ENCODE measurements at places on chromosomes 3 and 15.
A peak's percentile ranks its signal among the peaks of the same experiment; 100 is the strongest.

DNA sequence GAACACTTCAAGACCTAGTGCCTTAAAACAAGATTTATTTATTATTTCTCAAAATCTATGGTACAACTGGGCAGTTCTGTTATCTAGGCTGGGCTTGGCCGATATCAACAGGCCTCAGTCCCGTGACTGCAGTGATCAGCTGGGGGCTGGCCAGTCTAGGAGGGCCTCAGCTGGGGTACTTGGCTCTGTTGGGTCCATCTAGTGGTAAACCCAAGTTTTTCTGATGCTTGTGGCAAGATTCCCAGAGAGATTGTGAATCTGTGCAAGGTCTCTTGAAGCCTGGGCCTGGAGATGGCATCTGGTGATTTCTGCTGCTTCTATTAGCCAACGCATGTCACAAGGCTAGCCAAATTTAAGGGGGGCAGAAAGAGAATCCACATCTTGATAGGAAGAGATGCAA is 482.4 kb upstream of the SGO1 start:
- DNase-seq = no peak

GRCh38 chr3:52293491-52294319 is 6.1 kb downstream of the GLYCTK start:
- DNase-seq = no peak

DNA sequence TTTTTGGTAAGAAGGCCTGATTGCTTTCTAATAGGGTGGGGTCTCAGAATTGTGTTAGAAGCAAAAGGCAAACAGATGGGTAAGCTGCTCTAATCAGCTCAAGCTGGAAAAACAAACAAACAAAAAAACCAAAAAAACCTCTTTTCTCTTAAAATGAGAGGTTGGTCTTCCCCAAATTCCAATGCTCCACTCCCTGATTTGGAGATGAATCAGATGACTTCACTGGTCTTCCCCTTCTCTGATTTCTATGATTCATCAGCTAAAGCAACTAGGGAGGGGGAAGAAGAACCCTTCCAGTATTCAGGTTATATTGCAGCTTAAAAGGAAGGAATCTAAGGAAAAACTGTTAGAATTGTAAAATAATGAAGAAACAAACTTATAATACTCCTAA is 9.6 kb upstream of the ANXA2 start:
- no peak for DNase-seq

- DNase-seq = no peak
Observed at GRCh38 chr3:21722301-21722700, 28.7 kb downstream of the ZNF385D start.

DNA sequence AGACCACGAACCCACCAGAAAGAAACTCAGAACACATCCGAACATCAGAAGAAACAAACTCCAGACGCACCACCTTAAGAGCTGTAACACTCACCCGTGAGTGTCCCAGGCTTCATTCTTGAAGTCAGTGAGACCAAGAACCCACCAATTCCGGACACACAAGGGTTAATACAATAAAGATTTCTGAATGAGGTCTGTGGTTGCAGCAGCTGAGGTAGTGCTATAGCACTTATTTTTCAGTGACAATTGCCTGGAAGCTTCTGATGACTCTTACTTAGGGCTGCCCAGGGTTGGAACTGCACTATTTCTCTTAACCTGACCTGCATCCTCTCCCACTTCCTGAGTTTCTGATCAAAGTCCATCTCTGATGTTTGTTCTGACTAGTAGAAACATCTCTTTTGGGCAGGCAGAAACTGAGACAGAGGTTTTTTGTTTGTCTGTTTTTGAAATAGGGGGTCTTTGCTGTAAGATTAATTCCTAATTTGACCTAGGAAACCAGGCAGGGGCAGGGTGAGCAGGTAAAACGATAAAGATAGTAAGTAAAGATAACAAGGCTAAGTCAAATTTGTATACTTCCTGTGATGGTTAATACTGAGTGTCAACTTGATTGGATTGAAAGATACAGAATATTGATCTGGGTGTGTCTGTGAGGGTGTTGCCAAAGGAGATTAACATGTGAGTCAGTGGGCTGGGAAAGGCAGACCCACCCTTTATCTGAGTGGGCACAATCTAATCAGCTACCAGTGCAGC is 169.1 kb downstream of the GAP43 start:
- no peak for DNase-seq

- DNase-seq = no peak
Observed at GRCh38 chr3:33883951-33884561, 85.6 kb downstream of the PDCD6IP start.

DNA sequence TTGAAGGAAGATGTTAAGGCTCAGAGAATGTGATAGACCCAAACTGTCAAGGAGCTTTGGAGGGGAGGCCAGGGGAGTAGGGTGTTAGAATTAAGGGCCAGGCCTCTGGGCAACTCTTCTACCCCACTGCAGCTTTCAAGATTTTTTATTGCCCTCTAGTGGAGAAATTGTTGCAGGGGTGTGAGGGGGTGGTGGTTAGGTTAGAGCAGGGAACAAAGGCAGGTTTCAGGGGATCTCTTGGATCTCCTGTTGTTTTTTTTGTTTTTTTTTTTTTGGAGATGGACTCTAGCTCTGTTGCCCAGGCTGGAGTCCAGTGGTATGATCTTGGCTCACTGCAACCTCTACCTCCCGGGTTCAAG is 1.4 kb upstream of the SEC13 start:
- no peak for DNase-seq

DNA sequence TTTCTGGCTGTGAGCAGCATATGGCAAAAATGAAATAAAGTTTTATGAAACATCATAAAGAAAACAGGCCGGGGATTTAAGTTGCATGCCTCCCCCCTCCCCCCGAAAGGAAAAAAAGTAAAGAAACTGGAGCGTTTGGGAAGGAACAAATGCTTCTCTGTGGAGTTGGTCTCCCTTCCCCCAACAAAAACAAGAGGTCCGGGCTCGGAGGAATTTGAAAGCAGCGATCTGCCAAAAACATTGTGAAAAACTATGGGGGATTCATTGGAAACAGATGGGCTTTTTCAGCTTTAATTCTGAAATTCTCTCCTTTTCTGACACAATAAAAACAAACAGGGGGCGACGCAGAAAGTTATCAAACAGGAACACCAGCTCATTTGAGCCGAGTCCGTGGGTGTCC is 17.0 kb downstream of the RGMA start:
- DNase-seq = no peak

DNA sequence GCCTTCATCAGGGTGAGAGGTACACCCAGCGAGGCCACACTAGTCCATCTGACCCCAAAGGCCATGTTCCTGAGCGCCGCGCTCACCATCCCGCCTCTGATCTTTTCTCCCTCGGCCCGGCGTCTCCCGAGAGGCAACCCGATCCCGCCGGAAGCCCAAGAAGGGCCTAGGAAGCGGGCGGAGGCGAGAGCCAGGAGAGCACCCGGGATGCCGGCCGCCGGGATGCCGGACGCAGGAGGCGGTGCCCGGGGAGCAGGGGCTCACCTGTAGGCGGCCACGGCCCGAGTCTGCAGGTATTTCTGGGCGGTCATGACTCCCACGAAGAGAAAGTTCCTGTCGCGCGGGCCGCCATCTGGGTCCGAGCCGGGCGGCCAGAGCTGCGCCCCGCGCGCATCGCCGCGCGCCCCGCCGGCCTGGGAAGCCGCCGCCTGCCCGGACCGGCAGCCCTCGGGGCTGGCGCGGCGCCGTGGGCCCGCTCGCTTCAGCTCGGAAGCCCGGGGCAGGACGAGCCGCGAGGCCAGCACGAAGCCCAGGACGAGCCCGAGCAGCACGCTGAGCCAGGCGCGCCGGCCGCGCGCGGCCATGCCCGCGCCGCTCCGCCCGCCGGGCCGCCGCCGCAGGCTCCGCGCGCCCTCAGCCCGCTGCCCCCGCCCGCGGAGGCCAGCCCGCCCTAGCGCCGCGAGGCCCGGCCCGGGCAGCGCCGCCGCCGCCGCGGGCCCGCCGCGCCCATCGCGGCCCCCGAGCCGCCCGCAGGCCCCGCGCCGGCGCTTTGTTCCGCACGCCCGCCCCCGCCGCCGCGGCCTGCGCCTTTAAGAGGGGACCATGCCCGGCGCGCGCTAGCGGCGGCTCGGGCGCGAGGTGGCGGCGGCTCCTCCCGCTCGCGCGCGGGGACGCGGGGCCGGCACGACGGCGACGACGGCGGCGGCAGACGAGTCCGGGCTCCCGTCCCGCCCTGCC is 697 bp downstream of the CHSY1 start:
- DNase-seq = no peak

DNA sequence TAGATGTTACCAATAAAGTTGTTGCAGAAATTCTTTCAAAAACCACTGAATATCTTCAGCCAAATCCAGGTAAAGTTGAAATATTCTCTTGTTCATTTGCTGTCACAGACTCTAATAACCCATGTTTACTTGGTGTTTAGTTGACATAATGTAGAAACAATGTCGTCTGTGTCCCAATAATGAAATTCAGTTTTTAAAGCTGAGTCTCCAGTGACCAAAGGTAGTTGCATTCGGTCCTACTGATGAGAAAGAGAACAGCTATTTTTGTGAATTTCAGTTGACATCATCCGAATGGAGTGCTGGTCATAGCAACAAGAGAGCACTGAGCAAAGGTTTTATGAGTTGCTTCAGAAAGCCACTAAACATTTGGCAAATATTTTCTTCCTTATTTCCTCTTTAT is 88.8 kb upstream of the ADAMTSL3 start:
- no peak for DNase-seq

DNA sequence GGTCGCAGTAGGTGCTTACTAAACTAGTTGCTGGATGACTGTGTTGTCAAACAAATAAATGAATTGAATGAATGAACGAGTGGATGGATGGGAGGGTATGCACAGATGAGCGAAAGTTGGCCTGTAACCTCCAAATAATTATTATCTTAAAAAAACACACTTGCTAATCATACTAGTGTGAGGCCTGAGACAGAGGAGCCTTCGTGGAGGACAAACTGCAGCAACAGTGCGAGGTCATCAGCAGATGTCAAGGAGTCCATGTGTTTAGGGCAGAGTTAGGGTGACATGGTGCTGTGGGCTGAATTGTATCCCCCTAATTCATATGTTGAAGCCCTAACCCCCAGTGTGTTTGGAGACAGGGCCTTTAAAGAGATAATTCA is 24.4 kb downstream of the CORO2B start:
- no peak for DNase-seq

DNA sequence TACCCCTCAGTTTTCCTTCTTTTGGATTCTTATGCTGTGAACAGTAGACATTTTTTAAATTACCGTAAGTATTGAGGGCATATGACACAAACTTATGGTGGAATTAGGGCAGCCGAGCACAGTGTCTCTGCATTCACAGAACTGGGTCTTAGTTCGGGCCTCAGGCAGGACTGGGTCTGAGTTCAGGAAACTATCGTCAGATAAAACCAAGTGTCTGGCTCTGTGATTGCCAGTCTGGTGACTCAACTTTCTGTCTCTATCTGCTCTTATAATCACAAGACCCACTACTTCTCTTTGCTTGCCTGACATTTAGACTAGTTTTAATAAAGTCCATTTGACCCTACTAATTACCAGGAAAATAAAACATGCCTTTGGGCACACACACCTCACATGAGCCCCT is 146.2 kb downstream of the LMLN start:
- no peak for DNase-seq

- no peak for DNase-seq
Observed at GRCh38 chr15:53980021-53980420, 1.8 kb downstream of the UNC13C start.

DNA sequence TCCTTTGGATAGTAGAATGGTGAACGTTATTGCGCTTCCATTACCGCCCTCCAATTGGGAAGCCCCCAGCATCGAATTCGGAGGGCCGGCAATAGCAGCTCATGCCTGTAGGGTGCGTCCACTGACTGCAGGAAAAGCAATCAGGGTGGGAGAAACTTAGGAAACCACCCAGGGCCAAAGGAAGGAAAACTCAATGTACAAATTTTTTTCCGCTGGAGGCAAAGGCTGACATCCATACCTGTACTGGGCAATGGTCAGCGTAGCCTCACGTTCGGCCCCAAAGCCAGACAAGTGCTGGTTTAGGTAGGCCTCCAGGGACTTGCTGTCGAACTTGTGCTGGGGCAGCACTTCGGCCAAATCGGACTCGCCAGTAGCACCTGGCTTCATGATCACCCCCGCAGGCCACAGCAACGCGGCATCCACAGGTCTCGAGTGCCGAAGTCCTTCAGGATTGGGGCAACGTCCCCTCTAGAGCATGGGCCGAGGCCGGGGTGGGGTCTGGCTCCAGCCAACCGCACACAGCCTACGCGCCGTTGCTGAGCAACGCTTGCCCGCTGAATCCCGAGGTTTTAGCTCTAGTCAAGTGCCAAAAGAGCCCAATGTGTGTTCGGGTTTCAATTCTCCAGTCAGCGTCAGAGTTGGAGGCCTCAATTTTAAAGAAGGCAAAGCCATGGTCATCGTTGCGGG is at the start of gene ACAD11:
TSS of gene ACAD11 (minus strand) at position 445 of the 687 bp plus-strand sequence. CDS start at position 387, 58 bp downstream.
- peak; percentile 78 for DNase-seq

DNA sequence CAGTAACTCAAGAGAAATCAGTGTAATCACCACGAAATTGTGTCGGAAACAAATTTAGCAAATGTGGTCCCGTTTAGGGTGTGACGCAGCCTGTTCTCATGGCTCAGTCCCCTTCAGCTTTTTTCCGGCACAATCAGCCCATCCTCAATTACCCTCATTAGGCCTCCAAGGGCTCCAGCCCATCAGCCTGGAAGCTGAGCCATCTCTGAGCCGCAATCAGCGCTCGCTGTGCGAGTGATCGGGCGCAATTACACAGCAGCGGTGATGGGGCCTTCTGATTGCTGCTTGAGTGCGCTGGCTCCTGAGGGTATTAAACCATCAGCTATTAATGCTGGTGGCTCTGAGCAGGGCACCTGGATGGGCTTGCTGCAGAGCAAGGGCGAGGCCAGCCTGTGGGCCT is 55.6 kb downstream of the PLXNA1 start:
- DNase-seq = no peak

DNA sequence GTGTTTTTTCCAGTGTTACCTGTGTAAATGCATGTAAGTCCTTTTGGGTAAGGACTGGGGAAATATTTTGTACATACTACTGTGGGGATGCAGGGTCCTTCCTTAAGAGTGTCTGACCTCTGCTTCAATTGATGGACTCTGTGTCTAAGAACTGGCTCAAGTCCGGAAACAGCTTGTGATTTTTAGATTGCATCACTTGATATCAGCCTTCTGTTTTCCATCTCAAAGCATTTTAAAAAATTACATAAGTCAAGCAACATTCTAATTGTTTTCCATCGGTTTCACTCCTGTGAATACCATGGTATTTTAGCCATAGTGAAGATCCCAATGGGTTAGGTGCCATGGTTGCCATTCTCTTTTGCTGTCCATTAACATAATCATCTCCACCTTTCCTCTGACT is 597.6 kb downstream of the SQOR start:
- no peak for DNase-seq

DNA sequence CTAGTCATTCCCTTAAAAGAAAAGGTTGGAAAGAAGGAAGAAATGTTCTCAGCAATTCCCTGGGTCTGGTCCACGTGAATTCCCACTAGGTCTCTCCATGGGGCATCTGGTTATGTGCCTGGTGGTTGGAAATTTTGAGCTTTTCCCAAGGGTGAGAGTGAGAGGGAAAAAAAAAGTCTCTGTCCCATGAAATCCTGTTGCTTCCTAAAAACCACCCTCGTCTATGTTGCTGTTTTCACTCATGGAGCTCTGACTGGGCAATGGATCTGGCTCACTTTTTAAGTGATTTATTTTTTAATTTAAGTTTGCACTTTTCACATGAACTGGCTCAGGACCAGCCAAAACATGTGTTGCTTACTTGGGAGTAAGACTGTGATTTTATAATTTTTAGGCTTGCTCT is 190.1 kb downstream of the CHST2 start:
- no peak for DNase-seq

GRCh38 chr3:127097072-127097405 is 95.9 kb upstream of the PRR23E start:
- no peak for DNase-seq

Data from stimulated activated effector memory CD8-positive, alpha-beta T cell treated with anti-CD3 and anti-CD28 coated beads, Interleukin-12 subunit alpha, Interleukin-12 subunit beta, amount 100 ng/mL, for 72 hours (primary cell).